ENCODE measurements at places on chromosomes 5 and 9.

- DNase-seq: no peak
Measured at GRCh38 chr9:130354806-130355205, 89.2 kb downstream of the HMCN2 start.

DNA sequence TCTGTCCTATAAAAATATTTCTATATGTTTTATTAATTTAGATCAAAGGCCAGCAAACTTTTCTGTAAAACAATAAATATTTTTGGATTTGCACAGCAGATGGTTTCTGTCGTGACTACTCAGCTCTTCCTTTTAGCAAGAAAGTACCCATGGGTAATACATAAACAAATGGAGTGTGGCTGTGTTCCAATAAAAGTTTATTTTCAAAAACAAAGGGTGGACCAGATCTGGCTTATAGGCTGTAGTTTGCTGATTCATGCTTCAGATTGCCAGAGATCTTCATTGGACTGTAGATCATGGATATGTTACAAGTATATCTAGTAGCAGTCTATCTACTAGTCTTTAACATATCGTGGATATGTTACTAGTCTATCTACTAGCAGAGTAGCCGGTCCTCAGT lies 590.5 kb downstream of the CSNK1G3 start:
- no peak for DNase-seq

- DNase-seq: no peak
Measured at GRCh38 chr9:111356481-111357244, 26.6 kb upstream of the OR2K2 start.

GRCh38 chr9:68844631-68845612 lies 139.9 kb downstream of the PIP5K1B start:
- no peak for DNase-seq

- no peak for DNase-seq
Measured at GRCh38 chr9:119722384-119722783, 353.1 kb upstream of the BRINP1 start.

DNA sequence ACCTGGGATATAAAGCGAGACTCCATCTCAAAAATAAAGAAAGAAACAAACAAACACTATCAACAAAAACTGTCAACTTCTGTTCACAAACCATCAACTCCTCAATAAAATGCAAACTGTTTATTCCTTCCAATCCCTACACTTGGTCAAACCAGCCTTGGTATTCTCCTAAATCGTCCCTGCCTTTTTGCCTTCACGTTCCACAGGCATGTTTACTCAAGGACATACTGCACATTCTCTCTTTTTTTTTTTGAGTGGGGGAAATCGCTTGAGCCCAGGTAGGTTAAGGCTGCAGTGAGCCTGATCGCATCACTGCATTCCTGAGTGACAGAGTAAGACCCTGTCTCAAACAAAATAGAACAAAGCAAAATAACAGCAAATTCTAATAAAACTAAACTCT lies 13.0 kb downstream of the UBAP2 start:
- no peak for DNase-seq

DNA sequence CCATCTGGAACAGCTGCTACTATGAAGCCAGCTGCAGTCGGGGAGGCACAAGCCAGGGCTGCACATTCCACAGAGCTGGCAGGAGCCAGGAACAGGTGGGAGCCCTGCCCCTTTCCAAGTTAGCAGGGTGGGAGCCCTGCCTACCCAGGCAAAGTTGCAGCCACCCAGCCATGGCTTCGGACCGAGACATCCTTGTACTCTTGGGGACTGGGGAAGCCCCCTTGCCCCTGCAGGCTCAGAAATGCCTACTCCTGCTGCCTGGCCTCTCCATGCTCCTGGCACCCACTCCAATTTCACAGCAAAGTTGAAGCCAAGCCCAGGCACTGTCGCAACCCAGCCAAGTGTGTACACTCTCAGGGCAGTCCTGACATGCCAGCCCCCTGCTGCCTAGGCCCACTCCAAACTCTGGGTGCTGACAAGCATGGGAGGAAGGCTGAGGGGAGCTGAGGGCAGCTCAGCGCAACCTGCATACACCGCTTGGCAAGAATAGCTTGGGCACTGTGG lies 165.1 kb downstream of the RNF180 start:
- DNase-seq: no peak

- no peak for DNase-seq
Measured at GRCh38 chr5:125134216-125135081, 388.0 kb upstream of the ZNF608 start.

- peak; percentile 19 for DNase-seq
Measured at GRCh38 chr9:100216178-100216787, 117.2 kb downstream of the INVS start.
